SK-N-SH treated with all-trans-retinoic acid at 6 μM for 48 hours (cell line): ENCODE measurements at places on chromosomes 6 and 20.

GRCh38 chr6:37373822-37374471, 20.2 kb downstream of the RNF8 start:
- ATAC-seq, result no peak

DNA sequence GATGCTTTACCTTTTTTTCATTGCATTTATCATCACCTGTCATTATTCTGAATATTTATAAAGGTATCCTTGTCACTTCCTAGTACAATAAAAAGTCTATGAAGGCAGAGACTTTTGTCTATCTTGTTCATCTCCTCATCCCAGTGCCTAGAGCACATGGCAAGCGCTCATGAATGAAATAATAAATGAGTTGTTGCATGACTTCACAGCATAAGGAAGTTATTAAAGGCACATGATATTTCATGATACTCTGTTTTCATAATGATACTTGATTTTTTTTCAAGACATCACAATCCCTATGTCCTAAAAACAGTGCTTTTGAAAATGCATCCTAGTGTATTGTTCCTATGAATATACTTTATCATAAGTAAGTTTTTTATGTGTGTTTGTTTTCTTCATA, 310.6 kb upstream of the RSPO3 start:
- ATAC-seq, result no peak

GRCh38 chr20:1171461-1172093, 13.2 kb downstream of the TMEM74B start:
- peak; percentile 54 for ATAC-seq

DNA sequence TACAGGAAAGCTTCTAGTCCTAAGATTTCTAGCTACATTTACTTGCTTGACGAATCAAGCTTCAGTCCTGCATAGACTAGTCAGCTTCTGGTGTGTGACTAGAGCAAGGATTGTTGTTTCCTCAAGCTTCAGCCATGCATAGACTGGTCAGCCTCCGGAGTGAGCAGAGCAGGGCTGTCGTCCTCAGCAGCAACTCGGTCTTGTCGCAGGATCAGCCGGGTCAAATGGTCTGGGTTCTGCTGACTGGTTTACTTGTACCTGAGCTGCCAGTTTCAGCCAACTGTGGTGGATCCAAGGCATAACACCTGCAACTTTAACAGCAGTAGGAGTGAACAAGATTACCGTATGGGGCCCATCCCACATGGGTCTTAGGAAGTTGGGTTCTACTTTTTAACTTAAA, 10.8 kb upstream of the GMPR start:
- no peak for ATAC-seq

DNA sequence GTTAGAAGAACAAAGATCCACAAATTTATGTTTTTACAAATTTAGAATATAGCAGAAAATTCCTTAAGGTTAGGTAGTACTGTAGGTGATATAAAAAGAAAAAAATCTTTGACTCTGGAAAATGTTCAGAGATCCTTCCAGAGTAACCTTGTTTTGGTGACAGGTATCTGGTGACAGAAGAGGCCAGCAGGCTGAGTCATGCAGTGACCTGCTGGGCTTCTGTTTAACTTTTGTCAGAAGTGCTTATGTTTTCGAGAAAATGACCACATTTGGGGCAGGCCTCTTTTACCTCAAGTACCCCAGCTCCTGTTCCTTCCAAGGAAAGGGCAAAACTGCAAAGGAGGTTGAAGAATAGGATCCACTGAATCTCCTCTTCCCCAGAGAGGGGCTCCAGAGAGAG, 10.5 kb upstream of the CLDN20 start:
- ATAC-seq, result no peak; the same call in 2 of the 3 replicates

GRCh38 chr6:57435475-57436160, 118.2 kb downstream of the PRIM2 start:
- no peak for ATAC-seq

DNA sequence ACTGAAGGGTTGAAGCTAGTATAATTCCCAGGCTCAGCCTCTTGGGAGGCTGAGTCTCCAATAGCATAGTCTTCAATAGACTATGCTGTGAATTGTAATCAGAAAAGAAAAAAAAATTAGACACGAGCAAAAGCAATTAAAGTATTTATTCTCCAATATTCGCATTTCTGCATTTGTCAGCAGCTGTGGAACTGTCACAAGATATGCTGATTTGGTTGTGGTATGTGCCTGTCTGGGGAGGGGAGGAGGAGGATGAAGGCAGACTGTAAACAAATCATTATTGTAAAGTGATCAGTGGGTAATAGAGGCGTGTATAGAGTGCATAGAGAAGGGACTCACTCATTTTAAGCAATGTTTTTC, 10.1 kb upstream of the BICRAL start:
- ATAC-seq, result no peak

DNA sequence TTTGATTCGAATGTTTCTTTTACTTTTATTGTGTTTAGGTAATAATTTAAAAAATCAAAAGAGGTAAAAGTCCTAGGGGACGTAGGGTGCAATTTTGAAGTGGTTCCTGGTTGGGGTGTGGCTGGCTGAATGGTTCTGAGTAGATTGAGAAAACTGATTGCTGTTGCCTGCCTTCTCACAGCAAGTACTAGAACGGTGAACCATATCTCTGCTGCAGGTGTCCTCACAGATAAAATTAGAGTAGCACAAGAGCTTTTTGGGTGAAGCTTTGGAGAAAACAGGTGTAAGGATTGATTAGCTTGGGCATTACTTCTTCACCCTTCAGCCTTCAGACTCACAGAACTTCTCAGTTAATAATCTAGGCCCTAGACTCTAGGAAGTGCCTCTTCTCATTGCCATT, 19.8 kb upstream of the GJA10 start:
- no peak for ATAC-seq

- no peak for ATAC-seq
These were observed 22.9 kb downstream of the DNAJC5 start for GRCh38 chr20:63917811-63918210.

- ATAC-seq, result no peak
These were observed 275.0 kb upstream of the SPTLC3 start for GRCh38 chr20:12733811-12734210.

DNA sequence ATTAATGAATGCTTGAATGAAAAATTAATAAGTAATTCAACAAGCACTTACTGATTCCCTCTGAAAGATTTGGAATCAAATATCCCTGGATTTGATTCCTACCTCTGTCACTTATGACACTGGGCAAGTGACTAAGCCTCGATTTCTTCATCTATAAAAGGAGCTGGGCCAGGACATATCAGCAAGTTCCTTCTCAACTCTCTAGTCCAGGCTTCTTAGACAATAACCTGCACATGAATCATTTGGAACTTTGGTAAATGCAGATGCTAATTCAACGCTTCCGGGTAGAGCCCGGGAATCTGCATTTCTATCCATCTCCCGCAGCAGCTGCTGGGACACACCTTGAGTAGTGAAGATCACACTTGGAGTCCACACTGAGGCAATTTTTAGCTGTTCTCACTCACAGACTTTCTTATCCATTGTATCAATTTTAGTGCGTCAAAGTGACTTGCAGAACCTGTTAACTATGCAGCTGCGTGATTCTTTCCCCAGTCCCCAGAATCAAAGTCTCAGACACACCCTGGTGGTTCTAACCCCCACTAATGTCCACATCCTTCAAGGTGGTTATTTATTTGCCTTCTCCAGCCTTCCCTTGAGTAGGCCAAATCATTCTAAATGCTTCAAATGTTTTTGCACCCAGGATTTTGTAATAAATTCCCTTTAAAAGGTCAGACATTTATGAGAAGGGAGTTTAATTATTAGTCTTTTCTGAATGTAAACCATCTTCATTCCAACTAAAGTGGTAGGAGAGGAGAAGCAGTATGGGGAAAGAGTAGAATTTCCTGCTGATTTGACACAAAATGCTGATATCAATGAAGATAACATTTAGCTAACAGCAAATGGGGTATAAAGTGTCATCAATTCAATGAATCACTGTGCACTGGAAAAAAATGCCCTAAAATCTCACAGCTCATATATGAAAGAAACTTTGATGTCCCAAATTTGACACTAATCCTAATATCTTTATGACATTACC, 26.0 kb upstream of the CCND3 start:
- no peak for ATAC-seq

GRCh38 chr6:10743515-10743914, 4.1 kb upstream of the TMEM14B start:
- ATAC-seq, result no peak

- no peak for ATAC-seq
These were observed 12.4 kb downstream of the CST3 start for GRCh38 chr20:23625236-23625964.

GRCh38 chr20:20201639-20202038, 149.3 kb downstream of the CFAP61 start:
- ATAC-seq, result no peak
